ENCODE measurements at places on chromosomes 5 and 9.

DNA sequence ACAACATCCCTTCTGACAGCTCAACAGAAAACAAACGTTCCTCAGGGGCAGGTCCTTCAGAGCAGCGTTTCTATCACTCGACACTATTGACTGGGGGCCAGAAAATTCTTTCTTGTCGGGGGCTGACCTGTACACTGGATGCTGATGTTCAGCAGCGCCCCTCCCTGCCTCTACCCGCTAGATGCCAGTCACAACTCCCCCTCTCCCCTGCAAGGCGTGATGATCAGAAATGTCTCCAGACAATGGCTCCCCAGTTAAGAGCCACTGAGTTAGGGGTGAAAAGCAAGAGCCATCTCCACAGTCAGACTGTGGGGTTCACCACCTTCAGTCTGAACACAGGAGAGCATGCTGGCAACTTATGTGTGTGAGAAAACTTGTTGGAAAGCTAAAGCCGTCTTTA lies 39.8 kb downstream of the SERINC5 start:
- no peak for DNase-seq

GRCh38 chr5:45847877-45848276 lies 151.7 kb upstream of the HCN1 start:
- no peak for DNase-seq

GRCh38 chr9:99072040-99072394 lies 32.9 kb upstream of the TGFBR1 start:
- DNase-seq: no peak

DNA sequence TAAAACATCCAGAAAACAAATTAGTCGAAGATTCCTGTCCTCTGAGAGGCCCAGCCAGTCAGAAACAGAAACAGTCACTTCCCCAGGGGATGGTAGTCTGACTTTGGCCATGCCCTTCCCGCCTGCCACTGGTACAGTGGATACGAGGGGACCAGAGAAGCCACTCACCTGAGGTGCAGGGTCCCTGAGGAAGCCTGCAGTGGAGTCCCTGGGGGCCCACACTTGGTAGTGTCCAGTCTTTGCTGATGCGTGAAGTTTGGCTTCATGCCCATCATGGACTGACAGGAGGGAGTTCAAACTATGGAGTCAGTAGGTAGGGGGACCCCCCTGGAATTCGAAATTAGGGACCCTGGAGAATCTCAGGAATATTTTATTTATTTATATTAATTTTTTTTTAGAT lies 147.5 kb downstream of the DAB2IP start:
- DNase-seq: no peak

DNA sequence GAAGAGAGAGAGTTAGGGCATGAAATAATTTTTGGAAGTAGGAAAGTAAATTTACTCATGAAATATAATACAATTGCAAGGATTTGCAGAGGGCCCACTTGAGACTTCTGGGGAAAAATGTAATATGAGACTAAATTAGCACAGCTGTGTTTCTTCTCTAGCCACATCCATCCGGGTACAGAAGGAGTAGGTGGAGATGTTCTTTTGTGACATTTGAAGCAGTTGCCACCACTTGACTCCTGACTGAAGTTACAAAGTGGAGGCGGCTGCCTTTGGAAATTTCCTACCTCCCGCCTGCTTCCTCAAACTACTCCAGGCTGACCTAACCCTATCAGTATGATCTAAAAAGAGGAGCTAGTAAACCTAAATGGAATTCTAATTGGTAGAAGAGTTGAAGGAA lies 58.1 kb upstream of the SHISAL2B start:
- no peak for DNase-seq

DNA sequence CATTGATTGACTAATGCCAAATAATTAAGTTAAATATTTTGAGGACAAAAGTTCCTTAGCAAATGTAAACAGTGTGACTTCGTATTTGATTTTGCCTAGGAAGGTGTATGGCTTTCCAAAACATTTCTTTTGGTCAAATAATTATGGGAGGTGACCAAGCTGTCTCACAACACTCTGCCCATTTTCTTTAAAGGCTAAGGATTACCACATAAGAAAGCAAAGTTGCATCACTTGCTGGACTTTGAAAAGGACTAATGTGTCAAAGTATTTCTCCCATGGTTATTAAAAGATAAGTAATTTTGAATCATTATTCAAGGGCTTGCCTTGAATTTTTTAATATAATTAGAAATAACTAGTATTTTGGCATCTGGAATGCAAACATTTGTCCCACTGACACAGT lies 74.7 kb downstream of the HAPLN1 start:
- DNase-seq: no peak

GRCh38 chr9:33799928-33800704 lies 4.8 kb downstream of the PRSS3 start:
- DNase-seq: no peak

DNA sequence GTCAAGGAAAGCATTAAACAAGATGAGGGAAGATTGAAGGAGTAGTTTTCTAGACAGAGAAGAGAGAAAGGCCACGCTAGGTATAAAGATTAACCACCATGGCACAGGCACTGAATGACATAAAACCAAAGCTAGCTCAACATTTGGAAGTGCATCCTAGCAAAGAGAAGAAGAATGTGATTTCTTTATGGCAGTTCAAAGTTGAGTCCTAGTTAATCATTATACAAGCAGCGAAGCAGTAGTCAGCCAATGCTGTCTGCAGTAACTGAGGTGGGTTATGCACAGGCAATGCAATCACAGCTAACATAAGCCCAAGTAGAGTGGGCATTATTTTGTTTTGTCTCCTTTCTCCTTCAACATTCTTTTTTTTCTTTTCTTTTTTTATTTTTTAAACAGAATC lies 24.0 kb upstream of the ANKRD31 start:
- DNase-seq: no peak

DNA sequence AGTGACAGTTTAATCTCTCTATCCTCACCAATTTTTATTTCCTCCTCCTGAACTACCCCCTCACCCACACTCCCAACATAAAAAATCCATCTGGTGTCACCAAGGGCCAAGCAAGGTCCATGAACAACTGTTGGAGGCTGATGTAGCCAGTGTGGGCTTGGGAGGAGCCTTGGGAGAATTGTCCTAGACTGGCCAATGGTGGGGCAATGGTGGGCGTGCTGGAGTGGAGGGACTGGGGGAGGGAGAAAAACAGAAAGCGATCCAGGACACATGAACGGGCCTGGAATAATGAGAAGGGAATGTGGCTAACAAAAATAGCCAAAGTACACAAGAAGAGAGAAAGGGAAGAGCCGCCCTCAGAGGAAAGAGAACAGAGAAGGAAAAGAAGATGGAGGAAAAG lies 272.6 kb downstream of the ENC1 start:
- no peak for DNase-seq

DNA sequence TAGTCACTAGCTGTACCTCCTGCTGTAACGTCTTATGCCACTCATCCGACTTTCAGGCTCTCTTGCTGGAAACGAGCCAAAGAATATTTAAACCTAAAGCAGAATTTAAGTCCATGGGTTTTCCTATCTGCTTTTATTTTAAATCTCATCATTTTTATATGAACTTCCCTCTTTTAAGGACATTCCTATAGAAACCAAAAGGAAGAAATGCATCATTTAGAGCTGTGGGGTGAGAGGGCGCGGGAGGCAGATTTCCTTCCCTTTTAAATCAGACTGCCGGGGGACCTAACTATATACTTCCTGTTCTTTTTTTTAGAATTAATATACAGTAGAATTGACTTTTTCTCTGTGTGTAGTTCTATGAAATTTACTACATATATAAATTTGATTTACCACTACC lies 468.8 kb downstream of the BNC2 start:
- DNase-seq: no peak

DNA sequence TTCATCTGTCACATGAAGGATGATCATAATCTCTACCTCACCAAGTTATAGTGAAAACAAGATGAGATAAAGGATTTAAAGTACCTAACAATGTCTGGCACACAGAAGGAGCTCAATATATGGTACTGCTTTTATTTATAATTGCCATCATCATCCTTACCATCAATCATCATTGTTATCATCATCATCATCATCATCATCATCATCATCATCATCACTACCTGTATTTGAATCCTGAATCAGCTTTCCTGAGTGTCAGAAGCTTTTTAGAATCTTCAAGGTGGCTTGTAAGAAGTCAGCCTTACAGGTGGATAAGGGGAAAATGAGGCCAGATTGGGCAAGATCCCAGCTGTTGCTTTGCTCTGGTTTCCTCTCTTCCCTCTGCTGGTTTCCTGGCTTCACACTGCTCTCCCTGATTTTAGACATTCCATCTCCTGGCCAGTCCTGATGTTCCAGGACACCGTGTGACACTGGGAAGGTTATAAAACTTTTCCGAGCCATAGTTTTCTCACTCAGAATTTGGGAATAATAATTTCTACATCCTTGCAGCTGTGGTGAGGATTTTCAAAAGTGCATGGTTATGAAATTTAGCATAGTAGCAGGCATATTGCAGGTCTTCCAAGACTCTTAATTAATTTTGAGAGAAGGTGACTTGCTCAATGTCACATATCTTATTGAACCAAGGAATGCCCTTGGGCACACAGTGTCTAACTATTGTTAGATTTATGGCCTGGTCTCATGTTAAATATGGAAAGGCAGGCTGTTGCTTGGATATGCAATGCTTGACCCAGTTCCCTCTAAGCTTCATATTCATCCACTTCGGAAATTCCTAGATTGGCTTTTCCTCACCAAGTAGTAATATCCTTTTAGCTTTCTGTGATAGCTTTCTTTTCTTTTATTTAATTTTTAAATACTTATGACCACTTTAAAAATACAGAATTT lies 160.7 kb downstream of the TMEM38B start:
- DNase-seq: no peak

DNA sequence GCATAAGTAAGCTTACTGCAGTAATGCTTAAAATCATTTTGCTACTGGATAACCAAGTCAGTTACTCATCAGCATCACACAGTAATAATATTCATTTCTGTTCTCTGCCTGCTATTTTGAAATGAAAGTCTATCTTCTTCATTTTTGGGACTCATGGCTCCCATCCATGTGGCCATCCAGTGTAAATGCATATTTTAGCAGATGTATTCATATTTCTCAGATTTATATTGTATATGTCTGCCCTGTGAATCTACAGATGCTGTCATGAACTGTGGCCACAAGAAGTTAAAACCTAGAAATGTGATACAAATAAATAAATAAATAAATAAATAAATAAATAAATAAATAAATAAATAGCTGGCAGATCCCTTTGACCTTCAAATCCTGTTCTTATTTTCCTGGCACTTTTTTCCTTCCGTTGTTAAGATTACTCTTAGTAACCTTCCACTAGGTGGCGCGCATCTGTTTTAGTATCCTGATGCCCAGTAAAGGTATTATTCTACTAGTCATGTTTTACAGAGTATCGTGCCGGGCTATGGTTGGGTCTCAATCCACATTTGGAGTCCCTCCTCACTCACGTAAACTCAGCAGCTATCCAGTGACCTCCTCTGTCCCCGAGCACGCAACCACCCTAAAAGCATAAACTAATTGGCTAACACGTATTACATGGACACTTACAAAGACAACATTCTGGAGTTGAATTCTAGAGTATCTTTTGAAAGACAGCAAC lies 79.2 kb upstream of the IL7R start:
- DNase-seq: peak; percentile 60

- peak; percentile 33 for DNase-seq
These were observed 666 bp downstream of the PPARGC1B start for GRCh38 chr5:149730620-149731331.

All from CD4-positive, alpha-beta T cell treated with Interleukin-15 for 1 hour (primary cell).